ENCODE measurements at places on chromosomes 3 and 15. TPM values are rescaled to one million over a fixed set of nuclear protein-coding genes. Genes with fewer than 3 reads are reported as not detected.

DNA sequence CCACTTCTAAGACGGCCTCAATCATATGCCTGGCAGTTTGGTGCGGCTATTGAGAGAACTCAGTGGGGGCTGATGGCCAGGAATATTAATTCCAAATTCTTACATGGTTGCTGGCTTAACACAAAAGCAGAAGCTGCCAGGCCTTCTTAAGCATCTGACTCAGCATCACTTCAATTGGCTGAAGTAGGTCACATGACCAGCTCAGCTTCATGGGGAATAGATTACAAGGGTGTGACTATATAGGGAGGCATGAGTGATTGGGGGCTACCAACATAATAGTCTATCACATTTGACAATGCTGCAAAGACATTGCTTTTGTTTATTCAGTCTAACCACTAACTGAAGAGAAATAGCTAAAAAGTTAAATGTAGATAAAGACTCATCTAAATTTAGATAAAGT is 101.6 kb upstream of the ANKRD28 start:
- DNase-seq = no peak

DNA sequence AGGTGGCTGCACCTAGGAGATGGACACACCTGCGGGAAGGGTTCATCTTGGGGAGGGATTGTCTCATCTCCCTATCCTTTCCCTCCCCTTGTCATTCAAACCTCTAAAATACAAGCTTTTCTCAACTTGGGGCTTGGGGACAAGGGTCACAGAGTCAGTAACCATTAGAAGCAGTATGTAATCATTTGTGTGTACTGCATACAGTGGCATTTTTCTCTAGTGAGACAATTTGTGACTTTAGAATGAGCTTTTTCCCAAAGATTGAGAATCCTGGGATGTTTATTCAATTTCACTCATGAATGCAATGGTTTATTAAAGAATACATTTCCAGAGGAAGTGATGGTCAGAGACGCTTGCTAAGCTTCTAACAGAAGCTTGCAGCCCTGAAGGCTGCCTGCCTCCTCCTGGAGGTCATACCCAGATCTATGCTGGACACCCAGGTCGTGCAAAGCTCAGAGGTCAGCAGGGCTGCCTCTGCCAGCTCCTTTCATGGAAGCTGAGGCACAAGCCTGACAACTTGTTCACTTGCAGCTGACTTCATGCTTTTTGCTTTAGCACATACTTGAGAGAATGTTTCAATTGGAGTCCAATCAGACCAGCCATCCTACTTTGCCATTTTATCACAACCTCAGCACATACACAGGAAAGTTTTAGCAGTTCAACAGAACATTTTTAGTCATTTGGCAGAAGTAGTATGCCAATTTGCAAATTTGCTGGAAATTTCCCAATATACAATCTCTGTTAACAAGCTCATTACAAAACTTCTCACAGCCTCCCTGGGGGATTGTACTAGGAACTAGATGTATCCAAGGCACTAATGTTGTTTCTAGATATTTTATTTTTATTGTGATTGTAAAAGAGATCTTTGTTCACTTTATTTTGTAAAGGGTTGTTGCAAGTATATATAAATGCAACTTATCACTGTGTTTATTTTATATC is 25.6 kb upstream of the ALDH1L1 start:
- no peak for DNase-seq

GRCh38 chr3:55765906-55766701 is 279.0 kb upstream of the WNT5A start:
- no peak for DNase-seq

DNA sequence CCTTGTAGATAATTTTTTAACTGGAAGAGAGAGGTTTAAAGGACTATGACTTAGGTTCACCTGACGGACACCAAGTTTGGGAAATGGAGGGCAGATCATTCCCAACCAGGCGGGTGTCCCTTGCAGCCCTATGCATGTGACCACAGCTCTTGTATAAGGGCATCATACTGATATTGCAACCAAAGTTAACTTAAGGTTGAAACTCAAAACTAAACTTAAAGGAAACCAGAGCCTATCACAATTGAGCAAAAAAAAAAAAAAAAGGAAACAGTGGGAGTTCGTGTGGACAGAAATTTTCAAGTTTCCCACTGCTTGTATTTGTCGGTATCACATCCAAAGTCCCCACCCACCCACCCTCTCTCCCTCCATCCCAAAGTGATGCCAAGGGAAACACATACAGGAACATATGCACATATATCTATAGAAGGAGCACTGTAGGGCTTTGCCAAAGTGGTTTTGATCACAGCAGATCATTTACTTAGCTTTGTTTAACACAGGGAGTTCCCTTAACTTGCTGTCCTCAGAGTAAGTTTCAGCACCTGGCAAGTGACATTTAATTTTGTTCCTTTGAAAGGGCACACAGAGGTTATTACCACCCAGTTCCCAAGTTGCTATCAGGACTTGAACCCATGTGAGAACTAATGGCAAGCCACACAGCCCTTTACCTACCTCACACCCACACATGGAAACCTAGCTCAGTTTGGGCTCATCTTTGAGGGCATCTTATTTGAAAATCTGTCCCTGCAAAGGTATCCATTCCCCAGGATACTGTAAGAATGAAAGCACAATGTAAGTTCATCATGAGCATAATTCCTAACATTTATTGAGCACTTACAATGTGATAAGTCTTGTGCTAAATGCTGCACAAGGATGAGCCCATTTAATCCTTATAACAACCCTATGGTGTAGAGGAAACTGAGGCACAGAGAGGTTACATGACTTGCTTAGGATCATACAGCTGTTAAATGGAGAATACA is 204.5 kb upstream of the CMC1 start:
- no peak for DNase-seq

DNA sequence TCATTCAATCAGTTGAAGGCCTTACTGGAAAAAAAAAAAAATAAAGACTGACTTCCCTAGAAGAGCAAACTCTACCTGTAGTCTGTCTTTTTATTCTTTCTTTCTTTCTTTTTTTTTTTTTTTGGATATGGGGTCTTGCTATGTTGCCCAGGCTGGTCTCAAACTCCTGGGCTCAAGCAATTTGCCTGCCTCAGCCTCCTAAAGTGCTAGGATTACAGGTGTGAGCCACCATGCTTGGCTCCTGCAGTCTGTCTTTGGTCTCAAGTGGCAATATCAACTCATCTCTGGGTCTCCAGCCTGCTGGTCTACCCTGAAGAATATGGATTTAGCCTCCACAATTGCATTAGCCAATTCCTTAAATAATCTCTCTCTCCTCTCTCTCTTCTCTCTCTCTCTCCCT is 167.7 kb upstream of the P2RY1 start:
- DNase-seq = no peak

The ADGRG7 gene
- total RNA-seq = not detected

The PPARG gene
- total RNA-seq = 0.74 TPM

GRCh38 chr3:81788610-81789009 is 27.2 kb upstream of the GBE1 start:
- no peak for DNase-seq

GRCh38 chr15:78224023-78224411 is 10.3 kb downstream of the ACSBG1 start:
- DNase-seq = no peak
